Kidney epithelial cell (primary cell): ENCODE measurements at places on chromosomes 12 and 14. TPM values are rescaled to one million over a fixed set of nuclear protein-coding genes. Genes with fewer than 3 reads are reported as not detected.

The COPZ1 gene
- 122 and 157 TPM in 2 replicates for total RNA-seq

The PLA2G1B gene
- not detected in 2 replicates for total RNA-seq

The NKX2-1 gene
- total RNA-seq, result not detected in 2 replicates

The FAR2 gene
- total RNA-seq, result 9.0 and 10.7 TPM in 2 replicates

The LMO3 gene
- not detected in 2 replicates for total RNA-seq

The TSPAN19 gene
- total RNA-seq, result 0.92 TPM in 1 of 2 replicates, not detected in the other

The NPAS3 gene
- 1.2 and 2.0 TPM in 2 replicates for total RNA-seq

The GZMB gene
- not detected in 2 replicates for total RNA-seq

GRCh38 chr14:36580856-36581831, 1.3 kb downstream of the NKX2-8 start:
- DNase-seq, result no peak

GRCh38 chr12:101746196-101746595, 6.9 kb upstream of the SYCP3 start:
- no peak for DNase-seq

DNA sequence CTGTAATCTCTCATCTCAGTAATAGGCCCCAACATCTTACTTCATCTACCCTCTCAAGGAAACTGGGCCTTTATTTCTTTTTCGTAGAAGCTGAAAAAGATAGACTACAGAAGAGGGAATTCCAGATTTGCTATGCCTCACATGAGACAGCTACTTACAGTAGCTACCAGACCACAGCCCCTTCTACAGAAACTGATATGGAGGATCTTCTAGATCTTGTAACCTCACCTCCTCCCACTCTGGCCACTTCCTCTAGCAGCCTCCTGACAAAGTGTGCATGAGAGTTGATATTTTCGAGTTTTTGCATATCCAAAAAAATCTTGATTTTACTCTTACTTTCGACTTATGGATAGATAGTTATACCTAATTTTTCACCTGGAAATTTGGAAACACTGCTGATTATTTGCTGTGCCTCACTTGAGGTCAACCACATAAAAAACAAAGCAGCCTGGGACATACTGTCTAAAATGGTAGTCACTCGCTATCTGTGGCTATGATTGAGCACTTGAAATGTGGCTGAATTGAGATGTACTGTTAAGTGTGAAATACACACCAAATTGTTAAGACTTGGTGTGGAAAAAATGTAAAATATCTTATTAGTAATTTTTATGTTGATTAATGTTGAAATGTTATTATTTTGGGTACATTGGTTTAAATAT, 86.3 kb upstream of the NID2 start:
- DNase-seq, result no peak

- no peak for DNase-seq
Observed at GRCh38 chr14:105026033-105026785, 5.3 kb upstream of the CDCA4 start.

GRCh38 chr14:39268393-39268792, 34.7 kb downstream of the MIA2 start:
- DNase-seq, result no peak

GRCh38 chr14:75025082-75025481, 22.4 kb downstream of the EIF2B2 start:
- DNase-seq, result no peak

DNA sequence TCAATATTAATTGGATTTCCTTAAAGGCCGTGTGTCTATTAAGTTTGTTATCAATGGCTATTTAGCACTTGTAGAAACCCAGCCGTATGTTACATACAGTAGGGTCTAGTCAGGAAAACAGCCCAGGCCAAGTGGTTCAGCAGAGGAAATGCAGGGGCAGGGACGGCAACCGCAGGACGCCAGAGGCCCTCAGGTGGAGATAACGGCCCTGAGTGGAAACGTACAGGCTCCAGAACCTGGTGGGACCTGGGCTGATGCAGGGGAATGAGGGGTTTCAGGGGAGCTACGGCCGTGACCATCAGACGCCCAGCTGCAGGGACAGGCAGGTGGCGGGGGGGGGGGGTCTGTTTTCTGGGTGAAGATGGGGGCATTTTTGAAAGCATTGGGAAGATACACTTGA, 3.7 kb upstream of the ANKLE2 start:
- no peak for DNase-seq

- no peak for DNase-seq
Observed at GRCh38 chr12:10242539-10242938, 29.9 kb downstream of the GABARAPL1 start.

DNA sequence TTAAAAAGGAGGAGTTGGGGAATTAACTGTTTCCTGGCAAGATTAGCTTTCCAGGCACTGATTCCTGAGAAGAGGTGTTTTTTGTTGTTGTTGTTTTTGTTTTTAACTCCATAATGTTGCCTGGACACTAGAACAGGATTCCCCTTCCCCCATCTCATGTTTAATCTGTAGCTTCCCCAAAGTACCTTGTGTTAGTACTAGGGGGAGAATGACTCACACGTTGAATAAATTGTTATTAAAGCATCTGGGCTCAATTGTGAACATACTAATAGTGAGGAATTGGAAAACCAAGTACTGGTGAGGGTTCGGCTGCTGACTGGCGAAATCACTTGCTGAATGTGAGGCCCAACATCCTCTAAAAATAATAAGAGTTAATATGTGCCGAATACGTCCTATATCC, 1.3 kb upstream of the GNG2 start:
- no peak for DNase-seq

- DNase-seq, result no peak
Observed at GRCh38 chr12:51196547-51196946, 21.3 kb downstream of the POU6F1 start.
